Breast epithelium (tissue), 4 donors: ENCODE measurements at places on chromosomes 3 and 15. TPM values are rescaled to one million over a fixed set of nuclear protein-coding genes. Genes with fewer than 3 reads are reported as not detected.
A peak's percentile ranks its signal among the peaks of the same experiment; 100 is the strongest.

DNA sequence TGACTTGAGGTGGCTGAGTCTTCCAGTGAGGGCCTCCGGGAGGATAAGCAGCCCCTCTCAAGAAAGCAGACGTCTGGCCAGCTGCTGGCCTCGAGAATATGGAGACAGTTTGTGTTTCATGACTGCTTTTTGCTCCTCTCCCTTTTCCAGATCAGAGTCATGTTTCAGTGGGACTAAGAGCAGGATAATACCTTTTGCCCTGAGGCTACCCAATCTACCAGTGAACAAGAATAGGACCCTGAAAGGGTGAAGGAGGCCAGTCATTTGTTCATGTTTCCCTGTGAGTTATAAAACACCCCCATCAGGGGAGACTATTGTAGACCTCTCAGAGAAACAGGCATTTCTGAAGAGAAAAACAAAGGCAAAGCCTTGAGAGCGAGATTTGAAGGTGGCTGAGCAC is 137.4 kb downstream of the RYR3 start:
- DNase-seq: no peak

Gene GOLGA8S
- under 0.01 TPM for total RNA-seq

DNA sequence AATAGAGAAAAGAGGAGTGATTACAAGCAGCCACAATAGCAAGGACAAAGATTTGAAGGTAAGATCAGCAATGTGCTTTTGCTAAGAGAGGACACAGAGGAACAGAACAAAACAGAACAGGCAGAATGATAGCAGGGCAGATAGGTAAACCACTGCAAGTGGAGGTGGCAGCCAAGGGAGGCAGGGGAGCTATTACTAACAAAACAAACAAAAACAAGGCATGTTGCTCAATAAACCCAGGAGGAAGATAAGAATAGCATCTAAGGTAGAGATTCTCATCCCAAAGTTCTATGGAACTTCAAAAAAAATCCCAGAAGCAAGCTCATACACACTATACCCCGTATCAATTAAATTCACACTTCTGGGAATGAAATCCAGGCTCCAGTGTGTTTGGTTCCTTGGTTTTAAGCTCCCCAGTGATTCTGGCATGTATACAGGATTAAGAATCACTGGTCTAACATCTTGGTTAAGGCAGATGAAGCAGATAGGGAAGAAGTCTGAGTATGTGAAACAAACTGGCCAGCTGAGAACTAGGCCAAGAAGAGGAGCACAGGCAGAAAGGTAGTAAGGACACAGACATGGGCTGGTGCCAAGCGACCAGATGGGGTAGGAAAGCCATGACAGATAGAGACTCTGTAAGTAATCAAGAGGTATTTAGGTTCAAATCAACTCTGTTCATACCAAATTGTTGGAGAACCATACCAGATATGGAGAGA is 189.2 kb downstream of the DTWD1 start:
- DNase-seq: no peak

DNA sequence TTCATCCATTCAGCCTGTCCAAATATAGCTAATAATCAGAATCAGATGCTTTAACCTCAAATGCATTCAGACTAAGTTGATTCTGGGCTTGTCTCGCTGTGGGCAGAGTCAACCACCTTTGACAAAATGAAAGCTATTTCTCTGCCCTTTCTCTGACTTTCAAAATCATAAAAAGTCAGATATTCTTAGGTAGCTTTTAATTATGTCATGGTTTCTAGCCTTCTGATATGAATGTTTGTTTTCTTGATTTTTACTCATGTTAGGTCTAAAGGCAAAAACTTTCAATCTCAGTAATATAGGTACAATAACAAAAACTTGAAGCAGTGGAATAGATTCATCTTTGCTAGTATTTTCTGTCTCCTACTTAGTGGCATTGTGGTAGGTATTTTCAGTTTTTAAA is 25.3 kb upstream of the C15orf61 start:
- DNase-seq: no peak

Gene DNAJA4
- 22.6 TPM for total RNA-seq

GRCh38 chr15:75455982-75456531 is 4.6 kb upstream of the SIN3A start:
- no peak for DNase-seq

DNA sequence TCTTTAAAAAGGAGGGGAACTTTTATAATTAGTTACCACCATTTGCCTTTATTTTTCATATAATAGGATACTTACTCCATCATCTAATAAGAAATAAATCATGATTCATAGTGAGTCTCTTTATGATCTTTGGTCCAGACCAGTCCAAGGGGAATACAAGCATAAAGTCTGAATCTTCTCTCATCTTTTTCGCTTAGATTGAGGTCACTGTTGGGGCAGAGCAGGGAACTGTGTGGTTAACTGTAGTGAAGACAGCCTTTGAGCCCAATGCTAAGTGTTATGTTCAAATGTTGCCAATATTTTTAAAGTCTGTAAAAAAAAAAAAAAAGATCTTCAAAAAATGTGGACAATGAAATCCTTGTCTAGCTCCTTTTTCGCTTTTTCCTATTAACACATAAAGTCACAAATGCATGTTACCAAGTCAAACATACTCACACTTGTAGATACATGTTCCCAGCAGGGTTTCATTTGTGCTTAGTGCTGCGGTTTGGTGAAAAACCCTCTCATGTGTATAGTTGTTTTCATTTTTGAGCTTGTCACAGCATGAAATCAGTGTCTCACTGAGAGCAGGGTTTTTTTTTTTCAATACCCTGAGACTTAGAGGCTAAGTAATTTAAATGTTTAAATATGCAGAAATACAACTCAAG is 72.1 kb downstream of the EPHA3 start:
- no peak for DNase-seq

Gene GABPB1
- total RNA-seq: 37.4 TPM

Gene ITPKA
- not detected for total RNA-seq

- no peak for DNase-seq
Observed at GRCh38 chr15:91921843-91922198, 68.3 kb downstream of the SLCO3A1 start.

DNA sequence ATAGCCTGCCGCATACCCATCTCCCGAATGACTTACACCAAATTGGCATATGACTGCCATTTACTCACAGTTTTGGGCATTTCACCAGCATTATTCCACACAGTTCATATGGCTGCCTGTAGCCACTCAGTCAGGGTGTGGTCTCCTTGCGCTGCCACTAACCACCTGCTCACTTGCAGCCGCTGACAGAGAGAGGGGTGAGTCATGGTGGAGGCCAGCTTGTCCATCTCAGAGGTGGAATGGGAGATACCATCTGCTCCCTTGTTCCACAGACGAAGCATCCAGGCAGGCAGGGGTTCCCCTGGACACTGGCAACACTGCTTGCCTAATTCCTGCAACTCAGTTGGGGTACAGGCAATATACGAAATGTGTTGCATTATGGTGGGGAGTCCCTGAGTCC is 15.6 kb downstream of the CCRL2 start:
- DNase-seq: no peak

DNA sequence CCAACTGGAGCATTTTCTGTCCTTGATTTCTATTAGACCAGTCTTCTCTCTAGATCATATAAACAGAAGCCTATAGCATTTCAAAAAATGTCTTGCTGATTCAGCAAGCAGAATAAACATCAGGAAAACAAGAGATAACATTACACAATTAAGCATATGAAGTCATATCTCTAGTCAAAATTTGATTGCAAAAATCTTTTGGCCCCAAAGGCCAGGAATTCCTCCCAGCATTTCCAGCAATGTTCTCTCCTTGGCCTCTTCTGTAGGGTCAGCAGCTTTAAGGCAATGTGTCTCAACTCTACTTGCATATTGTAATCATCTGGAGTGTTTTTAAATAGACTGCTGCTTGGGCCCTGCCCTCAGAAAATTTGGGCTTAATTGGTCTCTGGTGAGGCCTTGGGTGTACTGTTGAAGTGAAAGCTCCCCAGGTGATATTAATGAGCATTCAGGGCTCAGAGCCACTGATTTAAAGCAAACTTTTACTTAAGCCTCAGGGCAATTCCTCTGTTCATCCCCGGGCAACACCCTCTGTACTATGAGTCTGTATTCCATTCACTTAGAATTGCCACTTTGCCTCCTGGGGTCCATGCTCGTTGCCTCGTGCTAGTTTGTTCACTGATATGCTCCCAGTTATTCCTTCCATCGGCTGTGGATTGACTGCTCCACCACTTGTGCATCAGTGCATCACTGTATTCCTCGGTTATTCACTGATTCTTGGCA is 1072.6 kb downstream of the ROBO2 start:
- DNase-seq: no peak

Gene LXN
- 55.5 TPM for total RNA-seq

- DNase-seq: no peak
Observed at GRCh38 chr15:55241186-55241585, 44.4 kb upstream of the RSL24D1 start.

DNA sequence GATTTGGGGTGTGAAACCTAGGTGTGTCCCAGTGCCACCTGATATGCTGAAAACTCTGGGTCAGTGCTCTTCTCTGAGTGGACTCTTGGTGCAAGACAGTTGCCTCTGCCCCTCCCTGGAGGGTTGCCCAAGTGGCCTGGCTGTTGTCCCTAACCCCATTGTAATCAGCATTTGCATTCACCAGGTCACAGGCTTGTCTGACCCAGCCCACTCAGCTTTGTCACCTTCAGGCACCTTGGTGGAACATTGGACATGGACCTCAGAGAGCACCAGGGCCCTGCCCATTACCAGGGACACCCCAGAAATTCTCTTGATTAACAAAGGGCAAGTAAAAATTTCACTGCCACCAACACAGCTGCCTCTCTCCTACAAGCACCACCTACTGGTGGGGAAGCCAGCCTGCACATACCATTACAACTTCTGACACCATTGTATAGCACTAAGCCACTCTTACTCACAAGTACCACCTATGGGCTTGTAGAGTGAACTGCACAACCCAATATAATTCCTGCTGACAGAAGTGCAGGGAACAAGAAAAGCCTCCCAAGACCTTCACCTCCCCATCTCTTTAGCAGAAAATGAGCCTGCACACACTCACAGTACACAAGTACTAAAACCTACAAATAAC is 324.6 kb downstream of the EPHA6 start:
- no peak for DNase-seq

Gene ARPC4
- 163 TPM for total RNA-seq

DNA sequence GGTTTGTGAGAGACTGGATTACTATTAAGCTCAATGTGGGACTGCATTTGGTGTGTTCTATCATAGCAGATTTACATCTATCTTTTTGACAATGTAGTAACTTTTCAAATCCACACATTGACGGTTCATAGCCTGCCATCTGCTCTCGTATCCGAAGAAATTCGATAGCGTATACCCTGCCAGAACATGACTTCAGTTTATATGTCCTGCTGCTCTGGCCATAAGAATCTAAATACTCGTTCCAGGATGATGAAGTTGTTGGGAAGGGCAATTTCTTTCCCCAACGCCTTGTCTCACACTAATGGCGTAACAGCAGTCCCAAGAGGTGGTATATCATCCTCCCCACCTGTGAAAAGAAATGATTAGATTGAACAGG is 180.0 kb downstream of the LSAMP start:
- no peak for DNase-seq

Gene SENP8
- 4.4 TPM for total RNA-seq

Gene CCDC12
- 27.0 TPM for total RNA-seq

Gene EFHB
- 1.3 TPM for total RNA-seq

GRCh38 chr15:36858423-36858822 is 241.9 kb downstream of the MEIS2 start:
- no peak for DNase-seq

GRCh38 chr15:31440754-31441311 is 114.2 kb downstream of the KLF13 start:
- DNase-seq: no peak

- no peak for DNase-seq
Observed at GRCh38 chr3:158460926-158461325, 110.1 kb upstream of the MLF1 start.

DNA sequence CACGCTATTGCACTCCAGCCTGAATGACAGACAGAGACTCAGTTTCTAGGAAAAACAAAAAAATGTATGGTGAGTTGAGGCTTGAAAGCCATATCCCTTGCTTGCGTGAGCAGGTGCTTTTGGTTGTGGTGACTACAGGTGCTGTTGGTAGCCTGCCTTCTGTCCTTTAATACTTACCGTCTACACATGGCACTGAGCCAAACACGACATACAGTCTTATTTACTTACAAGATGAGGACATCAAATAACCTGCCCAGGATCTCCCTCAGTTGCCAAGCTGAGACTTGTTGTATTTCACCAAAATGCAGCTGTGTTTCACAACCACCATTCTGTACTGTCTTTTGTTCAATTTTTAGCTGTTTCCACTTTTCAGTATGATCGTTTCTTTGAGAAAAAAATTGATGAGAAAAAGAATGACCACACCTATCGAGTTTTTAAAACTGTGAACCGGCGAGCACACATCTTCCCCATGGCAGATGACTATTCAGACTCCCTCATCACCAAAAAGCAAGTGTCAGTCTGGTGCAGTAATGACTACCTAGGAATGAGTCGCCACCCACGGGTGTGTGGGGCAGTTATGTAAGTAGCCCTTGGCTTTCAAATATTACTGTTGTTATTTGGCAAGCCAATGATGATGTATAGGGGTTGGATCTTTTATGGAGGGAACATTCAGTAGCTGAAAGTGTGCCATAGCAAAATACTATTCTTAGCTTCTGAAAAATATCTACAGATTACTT is 6.5 kb downstream of the ALAS1 start:
- DNase-seq: peak; percentile 56

- DNase-seq: no peak
Observed at GRCh38 chr3:120280566-120280965, 4.5 kb downstream of the GPR156 start.

Gene CSNK1G1
- 37.7 TPM for total RNA-seq

GRCh38 chr3:56919797-56920195 is 118.0 kb upstream of the ARHGEF3 start:
- no peak for DNase-seq

DNA sequence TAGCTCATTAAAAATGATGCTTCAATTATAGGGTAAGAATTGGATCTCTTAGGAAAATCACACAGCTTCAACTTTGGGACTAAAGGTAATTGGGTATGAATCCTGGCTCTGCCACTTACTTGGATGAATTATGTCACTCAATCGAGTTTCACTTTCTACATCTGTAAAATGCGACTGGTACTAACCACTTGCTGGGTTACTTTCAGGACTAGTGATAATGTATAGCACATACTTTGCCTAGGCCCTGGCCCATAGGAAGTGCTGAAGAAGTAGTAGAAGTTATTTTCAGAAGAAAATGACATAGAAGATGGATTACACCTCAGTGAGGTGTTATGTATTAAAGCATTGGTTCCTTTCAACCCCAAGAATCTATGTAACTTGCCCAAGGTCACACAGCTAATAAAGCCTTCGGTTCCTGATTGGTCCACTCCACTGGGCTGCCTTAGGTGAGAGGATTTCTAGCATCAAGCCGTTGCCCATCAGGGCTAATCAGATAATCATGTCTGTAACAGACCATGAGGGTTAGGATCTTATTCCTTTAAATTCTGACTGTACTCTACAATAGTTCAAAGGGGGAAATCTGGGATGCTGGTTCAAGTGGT is 29.4 kb upstream of the AP4E1 start:
- DNase-seq: no peak
